ENCODE measurements at places on chromosomes 5 and 9.

DNA sequence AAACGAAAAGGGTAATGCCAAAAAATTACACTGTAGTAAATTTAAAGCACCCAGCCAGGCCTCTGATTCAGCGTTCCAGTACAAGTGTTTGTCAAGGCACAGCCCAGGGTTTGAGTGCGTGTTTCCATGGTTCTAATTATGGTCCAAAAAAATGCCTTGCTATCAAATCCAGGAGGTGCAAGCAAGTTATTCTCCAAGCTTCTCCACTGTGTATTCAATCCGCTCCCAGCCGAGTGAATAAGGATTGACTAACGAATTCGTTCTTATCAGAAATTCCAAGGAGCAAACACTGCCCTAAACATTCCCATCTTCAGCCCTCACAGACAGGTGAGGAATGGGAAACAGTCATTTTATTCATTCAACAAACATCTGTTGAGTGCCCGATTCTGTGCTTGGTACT lies 103.3 kb upstream of the WWC1 start:
- DNase-seq = no peak

DNA sequence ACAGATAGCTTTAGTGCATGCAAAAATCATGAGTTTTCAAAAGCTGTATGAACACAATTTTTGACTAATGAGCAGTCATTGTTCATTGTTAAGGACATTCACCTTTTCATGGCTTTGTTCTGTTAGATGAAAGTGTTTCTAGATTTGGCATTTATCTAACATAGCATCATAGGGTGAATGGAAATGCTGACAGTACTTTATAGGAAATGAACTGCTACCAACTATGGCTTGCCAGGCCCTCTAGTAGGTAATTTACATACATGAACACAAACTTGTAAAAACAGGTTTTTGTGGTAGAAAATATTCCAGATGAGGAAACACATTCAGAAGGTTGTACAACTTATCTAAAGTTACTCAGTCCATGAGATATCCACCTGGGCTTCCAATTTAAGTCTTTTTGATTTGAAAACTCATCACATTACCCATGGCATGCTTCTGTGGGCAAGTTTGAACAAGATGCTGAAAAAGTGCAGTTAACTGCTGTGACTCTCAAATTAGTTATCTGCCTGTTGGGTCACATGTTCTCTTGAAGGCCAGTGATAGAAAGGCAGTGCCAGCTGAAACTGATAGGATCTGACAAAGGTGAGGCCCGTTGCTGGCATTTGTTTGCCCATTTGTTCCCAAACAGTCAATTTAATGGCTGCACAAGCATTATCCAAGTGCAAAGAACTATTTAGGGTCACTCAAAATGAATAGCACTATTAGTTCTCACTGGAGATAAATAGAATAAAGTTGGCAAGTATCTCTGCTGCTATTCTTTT lies 399.1 kb downstream of the MAN2A1 start:
- DNase-seq = no peak

GRCh38 chr9:3894772-3895171 lies 369.0 kb upstream of the RFX3 start:
- no peak for DNase-seq

DNA sequence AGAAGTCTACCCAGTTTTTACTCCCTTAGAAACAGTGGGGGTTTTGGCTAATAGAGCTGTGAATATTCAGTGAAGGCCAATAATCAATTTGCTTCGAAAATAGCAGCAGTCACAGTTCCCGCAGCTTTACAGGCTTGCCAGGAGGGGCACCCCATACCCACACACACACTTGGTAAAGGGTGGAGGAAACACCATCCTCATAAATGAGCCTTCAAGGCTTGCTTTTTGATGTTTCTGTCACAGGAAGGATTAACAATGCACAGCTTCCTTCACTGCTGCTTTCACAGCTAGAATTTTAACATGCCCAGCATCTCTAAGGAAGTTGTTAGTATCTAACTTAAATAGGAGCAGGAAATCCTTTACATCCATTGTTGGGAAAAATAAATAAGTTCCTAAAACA lies 1247.5 kb upstream of the C9orf72 start:
- DNase-seq = no peak

GRCh38 chr5:53874409-53874808 lies 314.0 kb downstream of the NDUFS4 start:
- no peak for DNase-seq

- DNase-seq = no peak
Observed at GRCh38 chr9:84538879-84539278, 130.7 kb upstream of the NTRK2 start.

GRCh38 chr9:122349201-122349600 lies 21.6 kb upstream of the PTGS1 start:
- DNase-seq = no peak
